ENCODE measurements at places on chromosomes 4 and X.

DNA sequence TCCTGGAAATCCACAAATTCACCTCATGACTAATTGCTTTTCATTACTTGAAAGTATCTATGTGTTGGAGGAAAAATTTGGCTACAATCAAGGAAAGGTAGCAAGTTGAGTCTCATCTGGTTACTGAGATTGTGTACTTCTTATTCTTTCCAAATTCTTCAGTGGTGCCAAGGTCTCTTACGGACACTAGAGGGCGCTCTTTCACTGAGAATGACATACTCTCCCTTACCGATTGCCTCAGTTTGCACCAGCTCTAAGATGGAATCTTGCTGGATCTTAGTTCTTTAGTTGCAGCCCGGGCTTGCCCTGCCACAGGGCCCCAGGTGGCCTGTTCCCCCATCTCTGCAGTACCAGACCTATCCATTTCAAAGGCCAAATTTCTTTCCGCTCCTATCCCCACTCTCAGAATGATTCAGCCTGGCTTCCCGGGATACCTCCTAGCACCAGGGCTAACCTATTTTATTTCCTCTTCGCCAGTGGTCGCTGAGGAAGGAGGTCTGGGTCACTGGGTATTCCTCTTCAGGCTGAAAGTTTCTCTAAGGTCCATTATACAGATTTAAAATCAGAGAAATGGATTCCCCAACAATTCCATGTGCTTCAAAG is 24.6 kb upstream of the GPR50 start:
- peak; percentile 4 for DNase-seq

DNA sequence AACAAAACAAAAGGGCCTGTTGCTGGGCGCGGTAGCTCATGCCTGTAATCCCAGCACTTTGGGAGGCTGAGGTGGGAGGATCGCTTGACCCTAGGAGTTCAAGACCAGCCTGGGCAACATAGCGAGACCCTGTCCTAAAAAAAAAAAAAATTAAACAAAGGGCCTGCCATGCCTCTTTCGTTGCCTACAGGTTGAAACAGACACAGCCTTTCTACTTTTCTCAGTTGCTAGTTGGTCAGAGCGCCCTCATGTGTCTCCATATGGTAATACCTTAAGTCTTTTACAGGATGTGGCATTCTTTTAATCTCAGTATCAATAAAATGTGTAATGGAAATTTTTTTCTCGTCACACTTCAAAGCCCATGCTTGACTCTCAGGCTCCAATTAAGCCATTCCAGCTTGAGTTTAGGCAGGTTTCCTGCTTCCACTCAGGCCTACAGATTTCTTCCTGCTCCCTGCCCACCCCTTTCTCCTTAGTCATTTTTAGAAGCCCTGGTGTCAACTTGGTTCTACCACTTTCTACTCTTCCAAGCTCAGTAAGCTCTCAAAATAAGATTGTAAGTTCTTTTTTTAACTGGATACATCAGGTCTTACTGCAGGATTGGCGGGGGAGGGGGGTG is 4.6 kb upstream of the SOWAHD start:
- peak; percentile 50 for DNase-seq

GRCh38 chrX:133335027-133335426 is 80.3 kb downstream of the GPC4 start:
- DNase-seq = no peak

- DNase-seq = peak; percentile 24
These were observed 89.5 kb downstream of the OR13H1 start for GRCh38 chrX:131633285-131633917.

DNA sequence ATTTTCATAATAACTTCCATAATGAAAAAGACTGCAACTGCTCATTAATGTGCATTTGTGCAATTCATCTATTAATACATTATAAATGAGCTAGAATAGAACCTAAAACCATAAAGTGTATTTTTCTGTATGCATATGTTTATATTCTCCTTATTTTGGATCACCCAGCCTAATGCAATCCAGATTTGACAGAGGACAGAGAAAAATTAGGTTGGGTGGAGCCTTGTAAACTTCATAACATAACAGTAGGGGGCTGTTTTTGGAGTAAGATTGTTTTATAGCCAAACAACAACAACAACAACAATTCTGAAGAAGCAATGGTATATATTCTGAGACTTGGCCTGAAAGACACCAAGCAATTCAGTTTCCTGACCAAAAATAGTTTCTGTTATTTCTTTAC is 615.3 kb upstream of the SLIT2 start:
- DNase-seq = no peak

- no peak for DNase-seq
These were observed 141.5 kb downstream of the MAGEB17 start for GRCh38 chrX:16308773-16309172.

- DNase-seq = no peak
These were observed 2.2 kb upstream of the UGT2B4 start for GRCh38 chr4:69497886-69498395.

DNA sequence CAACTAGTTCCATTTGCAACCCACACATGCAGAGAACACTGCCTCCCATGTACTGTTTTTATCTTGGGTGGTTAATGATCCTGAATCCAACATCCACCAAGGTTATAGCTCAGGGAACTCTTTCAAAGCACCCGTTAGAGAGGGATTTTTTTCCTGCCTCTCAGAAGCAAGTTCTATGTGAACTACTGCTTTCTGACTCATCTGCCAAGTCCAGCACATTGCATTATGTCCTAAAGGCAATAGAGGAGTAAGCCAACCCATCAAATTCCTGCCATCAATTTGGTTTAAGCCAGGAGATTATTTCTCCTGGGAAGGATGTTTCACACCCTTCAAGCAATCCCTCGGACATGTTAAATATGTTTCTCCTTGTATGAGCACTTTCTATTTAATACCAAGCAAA is 334.5 kb downstream of the GASK1B start:
- no peak for DNase-seq

GRCh38 chrX:15616531-15616930 is 15.8 kb upstream of the ACE2 start:
- DNase-seq = no peak

DNA sequence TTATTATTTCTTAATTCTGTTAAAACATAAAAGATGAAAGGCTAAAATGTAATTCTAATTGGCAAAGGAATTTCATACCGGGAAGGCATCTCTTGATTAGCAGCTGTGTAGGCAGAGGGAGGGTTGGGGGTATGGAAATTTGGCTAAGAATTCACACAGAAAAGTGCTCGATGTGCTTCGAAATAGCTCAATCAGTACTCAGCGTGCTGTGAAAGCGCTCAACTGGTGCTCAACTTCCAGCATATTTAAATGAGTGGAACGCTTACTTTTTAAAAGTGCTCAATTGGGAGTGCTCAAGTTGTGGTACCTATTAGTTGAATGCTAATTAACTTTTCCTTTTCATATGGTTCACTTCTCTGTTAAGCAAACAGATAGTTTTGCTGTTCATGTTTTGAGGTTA is 695.9 kb upstream of the ATOH1 start:
- DNase-seq = no peak

DNA sequence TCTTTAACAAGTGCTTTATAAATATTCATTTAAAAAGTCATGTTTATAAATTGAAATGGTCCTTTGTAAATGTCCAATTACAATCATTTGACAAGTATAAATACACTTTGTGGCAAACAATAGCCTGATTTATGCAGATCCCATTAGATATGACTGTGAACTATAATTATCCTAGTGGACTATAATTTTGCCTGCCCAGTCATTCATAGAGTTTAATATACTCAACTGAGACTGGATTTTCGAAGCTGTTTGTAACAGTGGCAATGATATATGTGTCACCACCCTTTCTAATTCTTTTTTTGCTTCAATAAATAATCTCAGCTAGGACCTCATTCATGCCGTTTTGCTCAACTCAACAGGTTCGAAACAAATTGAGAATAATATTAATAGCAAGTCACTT is 732.0 kb downstream of the PCDH18 start:
- DNase-seq = no peak

GRCh38 chr4:86644892-86645291 is 50.8 kb downstream of the PTPN13 start:
- DNase-seq = no peak

- DNase-seq = no peak
These were observed 43.6 kb downstream of the TSC22D3 start for GRCh38 chrX:107731831-107732502.

- DNase-seq = no peak
These were observed 922.1 kb upstream of the SLIT2 start for GRCh38 chr4:19329631-19330030.

- no peak for DNase-seq
These were observed 41.5 kb downstream of the KIAA0232 start for GRCh38 chr4:6824071-6824470.

DNA sequence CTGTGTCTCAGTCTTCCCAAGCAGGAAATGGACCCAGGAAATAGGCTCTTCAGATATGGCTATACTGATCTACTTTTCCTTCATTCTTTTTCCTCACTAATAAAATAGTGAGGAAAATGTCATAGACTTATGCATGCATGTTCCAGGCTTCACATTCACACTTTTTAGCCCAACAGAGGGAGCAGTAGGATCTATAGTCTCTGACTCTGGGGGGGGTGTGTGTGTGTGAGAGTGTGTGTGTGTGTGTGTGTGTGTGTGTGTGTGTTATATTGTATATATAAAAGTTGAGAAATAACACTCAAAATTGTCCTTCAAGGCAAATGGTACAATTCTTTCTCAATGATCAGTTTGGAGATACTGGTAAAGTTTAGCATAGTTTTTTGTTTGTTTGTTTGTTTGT is 297.2 kb upstream of the GALNT7 start:
- DNase-seq = no peak

Data from T follicular helper cell (primary cell).